Activated naive CD8-positive, alpha-beta T cell treated with anti-CD3 and anti-CD28 coated beads for 36 hours (primary cell): ENCODE measurements at places on chromosomes 3 and 15.

- no peak for DNase-seq
Observed at GRCh38 chr3:56677286-56677685, 5.8 kb downstream of the TASOR start.

DNA sequence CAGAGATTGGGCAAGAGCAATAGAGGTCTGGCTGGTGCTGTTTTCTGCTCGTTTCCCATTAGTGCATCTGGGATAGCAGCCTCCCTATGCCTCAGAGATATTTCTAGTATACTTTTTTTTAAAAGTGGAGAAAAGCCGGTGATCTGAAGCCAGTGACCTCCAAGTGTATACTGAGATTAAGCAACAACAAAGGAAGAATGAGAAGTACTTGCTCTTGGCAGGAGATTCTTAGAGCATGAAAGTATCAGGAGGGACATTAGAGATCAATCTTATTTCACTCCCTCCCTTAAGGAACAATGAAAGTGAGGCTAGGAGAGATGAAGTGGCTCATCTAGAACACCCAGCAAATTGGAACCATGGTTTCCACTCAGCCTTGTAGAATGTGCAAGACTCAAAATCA is 423.3 kb downstream of the SOX2 start:
- DNase-seq = no peak

DNA sequence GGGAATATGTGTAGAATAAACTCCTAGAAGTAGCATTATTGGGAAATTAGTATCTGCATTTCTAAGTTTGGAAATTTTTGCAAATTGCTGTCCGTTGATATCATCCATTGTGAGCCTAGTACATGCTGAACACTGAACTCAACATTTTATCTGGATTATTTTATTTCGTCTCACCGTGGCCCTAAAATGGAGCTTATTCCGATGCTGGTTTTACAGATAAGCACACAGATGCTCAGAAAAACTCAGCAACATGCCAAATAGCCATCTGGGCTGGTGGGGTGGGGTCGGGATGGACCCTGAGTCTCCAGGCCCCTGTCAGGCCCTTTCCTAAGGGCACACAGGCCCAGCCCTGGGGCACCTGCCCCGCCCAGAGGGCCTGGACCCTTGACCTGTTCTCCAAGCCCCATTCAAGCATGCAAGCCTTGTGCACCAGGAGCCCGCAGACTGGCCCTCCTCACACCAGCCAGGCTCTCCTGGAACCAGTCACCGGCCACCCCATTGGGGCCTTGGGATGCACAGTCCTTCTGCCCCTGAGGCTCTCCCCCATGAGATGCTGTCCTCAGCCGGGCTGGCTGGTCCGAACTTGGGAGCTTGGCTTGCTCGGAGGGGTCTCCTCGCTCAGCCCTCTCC is 20.7 kb upstream of the KLF13 start:
- DNase-seq = no peak

DNA sequence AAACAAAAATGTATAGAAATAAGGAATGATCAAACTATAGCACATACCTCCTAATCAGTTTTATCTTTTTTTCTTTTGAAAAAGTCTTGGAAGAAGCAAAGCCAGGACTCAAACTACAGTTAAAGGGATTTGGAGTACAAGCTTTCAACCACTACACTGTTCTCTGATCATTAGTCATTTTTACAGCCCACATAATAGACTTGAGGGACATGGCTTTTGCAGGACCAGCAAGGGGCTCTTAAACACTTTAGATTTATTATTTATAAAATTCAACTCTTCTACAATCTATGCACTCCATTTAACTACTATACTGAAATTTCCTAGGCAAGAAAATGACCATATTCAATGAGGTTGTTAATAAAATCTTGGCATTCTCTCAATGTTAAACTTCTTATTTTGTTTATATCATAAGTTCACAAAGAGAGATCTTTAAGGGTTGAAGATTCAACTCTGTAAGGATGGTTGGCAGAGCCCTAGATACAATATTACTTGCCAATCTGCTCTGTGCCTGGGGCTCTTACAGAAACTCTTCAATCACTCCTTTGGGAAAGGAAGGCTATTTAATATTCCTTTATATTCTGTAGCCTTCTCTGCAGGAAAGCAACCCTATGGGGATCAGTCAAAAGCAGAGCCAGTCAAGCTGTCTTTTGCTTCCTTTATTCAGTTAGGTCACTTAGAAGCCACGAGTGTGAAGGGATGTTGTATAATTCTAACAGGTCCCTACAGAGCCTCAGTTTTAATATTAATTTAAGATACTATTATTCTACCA is 557.7 kb upstream of the SGO1 start:
- DNase-seq = no peak

DNA sequence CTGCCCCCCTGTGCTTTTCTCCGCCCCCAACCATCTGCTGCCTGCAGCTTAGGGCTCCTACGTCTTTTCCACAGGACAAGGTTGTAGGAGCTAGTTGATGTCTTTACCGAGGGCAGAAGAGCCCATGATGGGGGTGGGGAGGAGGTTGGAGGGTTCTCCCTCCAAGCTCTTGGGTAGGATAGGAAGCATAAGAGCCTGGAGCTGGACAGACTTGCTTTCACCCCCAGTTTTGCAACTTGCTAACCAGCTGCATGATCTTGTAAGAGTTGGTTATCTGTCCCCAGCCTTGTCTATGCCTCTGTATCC is 856 bp downstream of the ABCF3 start:
- no peak for DNase-seq

DNA sequence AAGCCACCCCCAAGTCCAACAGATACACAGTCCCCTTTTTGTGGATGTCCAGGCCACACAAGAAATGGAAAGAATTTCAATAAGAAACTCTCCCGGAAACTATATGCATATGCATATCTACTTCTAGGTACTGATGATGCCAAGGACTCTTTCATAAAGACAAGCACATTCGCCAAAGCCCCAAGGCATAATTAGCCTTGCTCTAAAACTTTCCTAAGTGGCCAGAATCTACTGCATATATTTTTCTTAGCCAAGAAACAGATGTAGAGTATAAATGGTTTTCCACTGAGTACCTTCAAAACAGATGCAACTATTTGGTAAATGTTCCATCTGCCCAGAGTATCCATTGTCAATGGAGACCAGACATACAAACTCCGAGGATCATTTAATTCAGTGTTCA is 73.9 kb downstream of the MAGI1 start:
- DNase-seq = no peak

DNA sequence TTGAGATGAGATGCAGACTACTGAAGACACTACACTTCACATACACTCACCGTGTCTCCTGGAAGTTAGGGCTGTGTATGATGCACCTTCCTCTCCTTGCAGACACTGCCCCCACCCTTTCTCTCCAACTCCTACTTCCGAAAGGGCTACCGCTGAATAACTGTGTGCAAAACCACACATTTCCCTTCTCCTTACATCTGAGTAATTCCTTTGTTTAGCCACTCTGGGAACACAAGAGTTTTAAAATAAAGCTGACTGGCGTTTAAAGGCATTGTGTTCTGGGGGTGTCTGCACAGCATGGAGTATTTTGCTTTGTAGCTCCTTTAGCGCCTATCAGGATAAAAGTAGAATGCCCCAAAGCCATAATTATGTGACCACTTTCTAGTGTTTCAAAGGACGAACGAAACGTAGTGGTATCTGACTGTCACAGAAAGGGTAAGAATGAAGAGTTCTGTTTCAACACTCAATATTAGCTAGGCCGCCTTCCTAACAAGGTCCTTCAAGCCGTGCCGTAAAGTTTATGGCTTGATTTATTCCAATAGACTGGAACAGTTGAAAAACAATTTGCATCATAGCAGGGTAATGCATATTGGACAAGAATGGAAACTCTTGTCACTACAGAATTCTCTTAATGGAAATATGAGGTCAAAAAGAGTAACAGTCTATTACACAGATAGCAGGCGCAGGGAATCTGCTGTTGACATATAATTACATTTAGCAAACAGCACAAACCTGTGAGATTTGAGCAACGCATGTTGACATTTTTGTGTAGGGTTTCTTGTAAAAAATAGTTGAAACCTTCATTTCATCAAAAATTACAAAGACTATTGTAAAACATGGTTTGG is 619.9 kb downstream of the FOXP1 start:
- no peak for DNase-seq

- no peak for DNase-seq
Observed at GRCh38 chr3:134904776-134905646, 110.0 kb downstream of the EPHB1 start.

- DNase-seq = no peak
Observed at GRCh38 chr3:34284959-34285826, 486.8 kb downstream of the PDCD6IP start.

GRCh38 chr15:36878684-36879262 is 221.6 kb downstream of the MEIS2 start:
- no peak for DNase-seq

GRCh38 chr3:135736740-135737139 is 228.8 kb upstream of the PPP2R3A start:
- DNase-seq = no peak

- DNase-seq = no peak
Observed at GRCh38 chr3:143241481-143241951, 121.9 kb downstream of the CHST2 start.

GRCh38 chr3:23000371-23000770 is 202.8 kb upstream of the UBE2E2 start:
- no peak for DNase-seq

GRCh38 chr3:169153656-169154055 is 509.9 kb downstream of the MECOM start:
- no peak for DNase-seq

DNA sequence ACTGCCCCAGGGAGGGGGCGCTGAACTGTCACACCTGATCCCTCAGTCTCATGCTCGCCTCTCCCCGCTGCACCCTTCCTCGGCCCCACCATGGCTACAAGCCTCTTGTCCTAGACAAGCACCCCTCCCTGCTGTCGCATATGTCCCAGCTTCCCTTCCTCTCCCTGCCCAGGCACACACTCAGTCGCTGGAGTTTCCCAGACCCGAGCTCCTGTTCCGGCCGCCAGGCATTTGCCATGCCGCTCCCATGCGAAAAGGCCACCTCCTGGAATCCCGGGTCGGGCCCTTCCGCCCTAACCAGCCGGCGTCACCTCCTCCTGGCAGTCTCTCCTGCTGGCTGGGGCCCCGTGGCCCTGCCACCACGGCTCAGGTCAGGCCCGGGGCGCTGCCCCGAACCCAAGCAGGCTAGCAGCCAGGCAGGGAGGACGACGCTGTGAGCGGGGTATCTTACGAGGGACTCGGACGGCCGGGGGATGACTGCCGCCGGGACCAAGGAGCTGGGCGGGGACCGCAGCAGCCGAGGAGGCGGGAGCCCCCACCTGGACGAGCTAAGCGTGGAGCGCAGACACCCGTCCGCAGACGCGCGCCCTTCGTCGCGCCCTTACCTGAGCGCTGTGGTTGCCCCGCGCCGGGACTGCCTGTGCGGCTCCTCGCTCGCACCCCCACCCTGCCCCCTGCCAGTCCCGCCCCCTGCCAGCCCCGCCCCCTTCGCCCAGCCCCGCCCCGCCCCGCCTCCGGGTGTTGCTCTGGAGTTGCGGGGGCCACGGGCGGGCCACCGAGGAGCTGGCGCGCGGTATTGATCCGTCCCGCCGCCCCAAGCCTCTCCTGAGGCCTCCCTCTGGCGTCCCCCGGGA is at the start of gene ALS2CL:
Gene ALS2CL, minus strand, starts transcription at position 642 of the 854 bp plus-strand sequence. CDS start 4,239 bp downstream, outside the sequence.
- DNase-seq = peak; percentile 63

GRCh38 chr3:20857636-20858035 is 671.6 kb upstream of the SGO1 start:
- DNase-seq = no peak

DNA sequence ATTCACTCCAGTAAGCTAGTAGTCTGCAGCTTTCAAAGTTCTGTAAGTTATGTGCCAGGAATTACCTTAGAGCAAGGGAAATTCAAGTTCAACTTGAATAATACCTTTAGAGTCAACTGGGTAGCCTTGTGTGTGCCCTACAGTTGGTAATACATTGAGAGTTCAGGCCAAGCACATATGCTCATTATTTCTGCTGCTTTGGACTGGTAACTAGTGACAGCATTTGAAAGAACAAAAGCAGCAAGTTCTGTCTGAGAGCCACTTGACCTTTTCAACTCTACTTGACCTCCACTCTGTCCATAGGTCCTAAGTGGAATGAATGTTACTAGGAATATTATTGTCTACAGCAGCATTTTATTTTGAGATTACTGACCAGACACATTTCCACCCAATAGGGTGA is 723.5 kb downstream of the NLGN1 start:
- no peak for DNase-seq

DNA sequence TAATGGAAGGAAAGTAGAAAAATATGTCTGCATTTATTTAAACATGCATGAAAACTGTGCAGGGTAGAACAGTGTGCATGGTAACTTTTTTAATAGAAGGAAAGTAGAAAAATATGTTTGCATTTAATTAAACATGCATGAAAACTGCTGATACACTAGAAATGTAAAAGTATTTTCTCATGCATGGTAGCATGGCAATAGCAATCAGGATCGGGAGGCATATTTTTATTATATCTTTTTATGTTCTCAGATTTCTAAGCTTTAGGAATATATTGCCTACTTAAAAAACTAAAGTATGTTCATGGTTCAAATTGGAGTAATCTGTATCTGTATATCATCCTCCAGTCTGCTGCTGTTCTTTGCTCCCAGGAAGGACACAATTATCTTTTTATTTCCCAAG is 1468.9 kb upstream of the GBE1 start:
- DNase-seq = no peak

DNA sequence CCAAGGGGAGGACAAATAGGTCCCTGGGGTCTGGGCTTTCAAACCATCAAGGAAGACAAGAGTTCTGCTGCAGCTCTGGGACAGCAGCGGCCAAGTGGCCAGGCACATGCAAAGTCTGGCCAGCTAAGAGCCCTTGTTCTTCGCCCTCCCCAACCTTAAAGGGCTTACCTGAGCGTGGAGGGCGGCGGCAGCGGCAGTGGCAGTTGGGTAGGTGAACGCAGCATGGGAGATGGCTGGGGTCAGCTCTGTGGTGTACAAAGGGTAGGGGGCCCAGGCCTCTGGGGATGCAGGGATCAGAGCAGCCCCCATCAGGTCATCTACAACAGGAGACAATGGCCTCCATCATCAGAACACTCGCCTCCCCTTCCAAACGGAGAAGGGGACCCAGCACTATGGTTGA is 27.1 kb downstream of the RBPMS2 start:
- DNase-seq = no peak

DNA sequence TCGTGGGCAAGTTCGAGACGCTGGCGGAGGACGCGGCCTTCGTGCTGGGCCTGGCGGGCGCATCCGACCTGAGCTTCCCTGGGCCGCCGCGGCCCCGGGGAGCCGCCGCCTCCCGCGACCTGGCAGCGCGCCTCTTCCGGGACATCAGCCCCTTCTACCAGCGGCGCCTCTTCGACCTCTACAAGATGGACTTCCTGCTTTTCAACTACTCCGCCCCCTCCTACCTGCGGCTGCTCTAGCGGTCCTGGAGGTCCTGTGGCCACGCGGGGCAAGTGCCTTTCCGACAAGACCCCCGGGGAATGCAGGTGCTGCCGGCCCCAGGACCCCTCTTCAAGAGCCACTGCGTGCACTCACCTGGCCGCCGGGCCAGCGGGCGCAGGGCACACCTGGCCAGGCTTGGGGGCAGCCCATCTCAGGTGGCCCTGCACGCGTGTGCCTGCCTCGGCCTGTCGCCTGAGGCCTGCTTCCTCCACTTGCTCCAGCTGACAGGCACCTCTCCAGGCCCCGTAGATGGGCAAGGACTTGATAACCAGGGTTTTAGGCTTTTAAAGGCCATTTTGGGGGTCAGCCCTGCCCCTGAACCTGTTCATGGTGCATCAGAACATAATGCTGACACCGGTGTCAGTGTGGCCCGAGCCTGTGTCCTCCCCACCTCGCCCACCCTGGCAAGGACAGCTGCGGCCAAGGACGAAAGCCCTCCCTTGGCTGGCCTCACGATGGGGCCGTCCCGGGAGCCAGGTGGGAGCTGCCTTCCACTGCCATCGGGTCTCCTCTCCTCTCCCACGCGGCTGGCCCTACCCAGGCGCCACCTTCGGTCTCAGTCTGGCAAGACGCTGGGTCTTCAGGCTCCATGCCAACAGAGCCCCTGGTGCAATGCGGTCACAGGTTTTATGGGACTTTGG is 16.1 kb downstream of the C3orf22 start:
- DNase-seq = no peak
